NCI-H2107 (cell line): ENCODE measurements at places on chromosomes 6 and 20.

DNA sequence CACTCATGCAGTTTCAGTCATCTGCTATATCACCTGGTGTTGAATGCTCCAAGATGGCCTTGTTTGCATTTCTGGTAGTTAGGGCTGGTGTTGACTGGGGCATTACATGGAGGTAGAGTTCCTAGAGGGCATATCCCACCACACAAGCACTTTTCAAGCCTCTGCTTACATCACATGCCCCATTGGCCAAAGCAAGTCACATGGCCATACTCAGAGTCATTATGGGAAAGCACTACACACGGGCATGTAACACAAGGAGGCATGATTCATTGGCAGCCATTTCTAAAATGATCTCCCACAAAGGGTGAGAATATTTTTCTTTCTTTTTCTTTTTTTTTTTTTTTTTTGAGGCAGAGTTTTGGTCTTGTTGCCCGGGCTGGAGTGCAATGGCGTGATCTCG lies 73.2 kb downstream of the TRMT6 start:
- no peak for DNase-seq

DNA sequence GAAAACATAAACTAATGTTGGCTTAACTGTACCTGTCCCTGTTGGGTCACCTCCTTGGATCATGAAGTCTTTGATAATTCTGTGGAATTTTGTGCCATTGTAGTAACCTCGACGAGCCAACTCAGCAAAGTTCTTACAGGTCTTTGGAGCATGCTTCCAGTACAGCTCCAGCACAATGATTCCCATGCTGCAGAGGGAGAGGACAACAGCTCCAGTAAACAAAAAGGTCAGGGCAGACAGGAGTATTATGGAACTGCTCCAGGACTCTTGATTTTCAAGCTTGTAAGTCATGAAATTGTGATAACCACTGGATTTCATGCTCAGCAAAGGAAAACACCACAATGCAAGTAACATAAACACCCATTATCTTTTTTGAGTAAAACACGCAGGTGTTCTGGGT lies 2.9 kb downstream of the PPIL1 start:
- no peak for DNase-seq

DNA sequence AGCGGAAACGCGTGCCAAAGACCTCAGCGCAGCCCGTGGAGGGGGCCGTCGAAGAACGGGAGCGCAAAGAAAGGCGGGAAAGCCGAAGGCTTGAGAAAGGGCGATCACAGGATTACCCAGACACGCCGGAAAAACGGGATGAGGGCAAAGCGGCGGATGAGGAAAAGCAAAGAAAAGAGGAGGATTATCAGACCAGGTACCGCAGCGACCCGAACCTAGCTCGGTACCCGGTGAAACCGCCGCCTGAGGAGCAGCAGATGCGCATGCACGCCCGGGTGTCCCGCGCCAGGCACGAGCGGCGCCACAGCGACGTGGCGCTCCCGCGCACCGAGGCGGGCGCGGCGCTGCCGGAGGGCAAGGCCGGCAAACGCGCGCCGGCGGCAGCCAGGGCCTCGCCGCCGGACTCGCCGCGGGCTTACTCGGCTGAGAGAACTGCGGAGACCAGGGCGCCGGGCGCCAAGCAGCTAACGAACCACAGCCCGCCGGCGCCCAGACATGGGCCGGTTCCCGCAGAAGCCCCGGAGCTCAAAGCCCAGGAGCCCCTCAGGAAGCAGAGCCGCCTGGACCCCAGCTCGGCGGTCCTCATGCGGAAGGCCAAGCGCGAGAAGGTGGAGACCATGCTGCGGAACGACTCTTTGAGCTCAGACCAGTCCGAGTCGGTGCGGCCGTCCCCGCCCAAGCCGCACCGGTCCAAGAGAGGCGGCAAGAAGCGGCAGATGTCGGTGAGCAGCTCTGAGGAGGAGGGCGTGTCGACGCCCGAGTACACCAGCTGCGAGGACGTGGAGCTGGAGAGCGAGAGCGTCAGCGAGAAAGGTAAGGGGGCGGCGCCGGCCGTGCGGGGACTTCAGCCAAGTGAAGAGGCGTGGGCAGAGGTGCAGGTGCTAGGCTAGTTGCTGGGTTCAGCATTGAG lies 296.2 kb downstream of the RIMS1 start:
- DNase-seq, result no peak

DNA sequence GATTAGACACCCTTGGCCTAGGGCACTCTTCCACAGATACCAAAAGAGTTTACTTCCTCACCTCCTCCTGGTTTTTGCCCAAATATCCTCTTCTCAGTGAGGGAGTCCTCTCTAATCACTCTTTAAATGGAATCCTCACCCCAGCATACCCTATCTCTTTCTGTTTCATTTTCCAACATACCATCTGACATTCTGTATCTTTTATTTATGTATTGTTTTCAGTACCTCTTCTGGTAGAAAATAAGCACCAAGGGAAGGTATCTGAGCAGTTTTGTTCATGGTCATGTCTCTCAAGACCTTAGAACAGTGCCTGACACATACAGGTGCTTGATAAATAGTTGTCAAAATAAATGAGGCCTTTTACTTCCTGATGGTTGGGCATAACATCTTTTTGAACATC lies 55.1 kb downstream of the KIAA0408 start:
- no peak for DNase-seq

DNA sequence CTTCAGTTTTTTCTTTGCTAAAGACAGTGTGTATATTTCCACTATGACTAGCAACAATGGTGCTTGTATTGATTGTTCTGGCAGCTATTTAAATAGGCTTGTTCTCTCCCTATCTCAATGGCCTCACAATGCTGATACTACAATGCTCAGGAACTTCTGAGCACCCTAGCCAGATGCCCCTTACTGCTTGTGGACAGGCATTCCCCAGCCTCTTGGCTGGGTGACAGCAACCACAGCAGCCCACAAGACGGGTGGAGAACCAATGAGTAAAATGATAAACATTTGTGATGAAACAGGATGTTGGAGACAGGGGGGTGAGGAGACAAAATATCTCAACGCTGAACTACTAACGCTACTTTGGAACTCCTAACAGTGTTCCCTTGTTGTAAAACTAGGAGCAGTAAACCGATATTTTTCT lies 42.3 kb downstream of the HIVEP2 start:
- DNase-seq, result no peak

- no peak for DNase-seq
These were observed 34.7 kb upstream of the FAM8A1 start for GRCh38 chr6:17565399-17565798.

- no peak for DNase-seq
These were observed 76.2 kb upstream of the BCLAF1 start for GRCh38 chr6:136365776-136366354.

DNA sequence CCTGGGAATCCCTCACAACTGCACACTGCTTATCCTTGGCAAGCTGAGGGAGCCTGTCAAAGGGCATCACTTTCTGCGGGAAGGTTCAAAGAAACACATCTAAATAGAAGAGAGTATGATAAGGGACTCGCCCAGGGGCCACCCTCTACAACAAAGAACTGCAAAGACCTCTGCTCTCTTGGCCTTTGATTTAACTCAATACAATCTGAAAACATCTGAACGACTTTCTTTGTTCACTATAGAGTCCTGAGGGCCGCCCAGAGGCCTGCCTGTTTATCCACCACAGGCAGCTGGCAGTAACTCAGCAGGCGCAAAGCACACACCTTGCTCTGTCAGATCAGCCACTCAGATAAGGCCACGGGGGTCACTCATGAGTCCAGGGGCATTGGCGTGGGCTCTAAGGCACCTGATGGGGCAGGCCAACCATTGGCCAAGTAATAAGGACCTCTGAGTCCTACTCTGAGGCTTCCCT lies 139.3 kb downstream of the UNC5CL start:
- DNase-seq, result no peak

DNA sequence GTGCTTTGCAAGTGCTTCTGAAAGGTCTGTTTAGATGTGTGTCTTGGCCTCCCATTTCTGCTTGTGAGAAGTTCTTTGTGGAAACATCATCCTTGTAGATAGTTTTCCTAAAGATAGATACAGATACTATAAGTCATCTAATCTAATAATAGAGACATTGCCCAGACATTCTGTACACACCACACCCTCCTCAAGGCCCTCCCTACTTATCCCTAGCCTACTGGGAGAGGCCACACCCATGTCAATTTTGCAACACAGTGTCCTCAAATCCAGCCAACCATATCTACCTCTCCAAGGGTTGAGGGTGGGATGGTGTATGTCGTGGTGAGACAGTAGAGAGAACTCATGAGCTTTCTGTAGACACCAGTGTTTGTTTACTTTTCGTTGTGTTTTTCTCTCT lies 6.2 kb downstream of the KDM1B start:
- DNase-seq, result no peak

- no peak for DNase-seq
These were observed 18.1 kb upstream of the HBS1L start for GRCh38 chr6:135072753-135073152.

DNA sequence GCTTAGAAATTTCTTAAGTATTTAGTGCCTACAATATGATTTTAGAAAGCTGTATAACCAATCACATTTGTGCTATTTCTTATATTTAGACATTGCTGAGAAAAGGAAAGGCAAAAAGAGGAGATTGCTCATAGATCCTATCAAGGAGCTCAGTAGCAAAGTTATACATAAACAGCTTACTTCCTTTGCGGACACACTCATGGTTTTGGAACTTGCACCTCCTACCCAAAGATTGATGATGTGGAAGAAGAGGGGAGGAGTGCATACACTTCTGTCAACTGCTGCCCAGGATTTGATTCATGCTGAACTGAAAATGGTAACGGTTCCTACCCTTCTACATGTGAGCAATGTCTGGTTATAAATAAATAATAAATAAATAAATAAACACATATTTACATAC lies 16.7 kb downstream of the RAD21L1 start:
- no peak for DNase-seq

- DNase-seq, result no peak
These were observed 21.5 kb downstream of the ZKSCAN3 start for GRCh38 chr6:28371280-28371679.

GRCh38 chr6:87152526-87152955 lies 2.8 kb upstream of the ZNF292 start:
- DNase-seq, result no peak

GRCh38 chr20:46721476-46721875 lies 12.0 kb downstream of the SLC2A10 start:
- DNase-seq, result no peak

DNA sequence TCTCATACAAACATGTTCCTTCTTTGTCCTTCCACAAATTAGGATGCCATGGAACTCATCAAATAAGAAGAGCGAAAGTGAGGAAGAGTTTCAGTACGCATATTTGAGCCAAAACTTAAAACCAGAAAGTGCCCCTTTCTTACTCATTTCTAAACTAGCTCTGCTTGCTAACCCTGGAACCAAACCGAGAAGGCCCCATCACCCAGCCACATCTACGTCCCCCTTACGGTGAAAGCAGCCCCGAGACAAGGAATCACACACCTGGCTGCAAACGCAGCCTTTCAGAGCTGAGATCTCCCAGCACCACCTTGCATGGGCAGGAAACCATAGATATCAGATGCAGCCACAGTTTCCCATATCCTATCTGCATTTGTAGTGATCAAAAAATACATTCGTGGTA lies 28.5 kb downstream of the TRERF1 start:
- DNase-seq, result no peak

DNA sequence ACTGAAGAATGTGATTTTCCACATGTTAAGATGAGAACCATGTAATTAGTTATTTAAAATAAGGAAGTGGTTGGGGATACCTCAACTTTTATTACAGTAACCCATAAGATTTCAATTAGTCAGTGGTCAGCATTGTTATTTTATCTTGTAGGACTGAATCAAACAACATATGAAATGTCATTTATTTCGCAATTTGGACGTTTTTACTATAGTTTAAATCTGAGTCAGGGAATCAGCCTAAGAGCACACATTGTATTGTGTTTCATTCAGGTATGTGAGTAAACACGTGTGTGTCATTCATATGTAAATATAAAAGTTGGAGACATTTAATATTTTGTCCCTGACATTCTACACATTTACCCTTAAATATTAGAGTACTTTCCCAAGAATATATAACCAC lies 1418.7 kb downstream of the GRIK2 start:
- no peak for DNase-seq

- DNase-seq, result no peak
These were observed 127.9 kb downstream of the BCKDHB start for GRCh38 chr6:80234401-80234800.

- peak; percentile 16 for DNase-seq
These were observed at the start of gene ELOVL2 for GRCh38 chr6:11043961-11044711. ELOVL2 (minus strand) TSS chr6:11044305; CDS start chr6:11044230, 75 bp downstream.

DNA sequence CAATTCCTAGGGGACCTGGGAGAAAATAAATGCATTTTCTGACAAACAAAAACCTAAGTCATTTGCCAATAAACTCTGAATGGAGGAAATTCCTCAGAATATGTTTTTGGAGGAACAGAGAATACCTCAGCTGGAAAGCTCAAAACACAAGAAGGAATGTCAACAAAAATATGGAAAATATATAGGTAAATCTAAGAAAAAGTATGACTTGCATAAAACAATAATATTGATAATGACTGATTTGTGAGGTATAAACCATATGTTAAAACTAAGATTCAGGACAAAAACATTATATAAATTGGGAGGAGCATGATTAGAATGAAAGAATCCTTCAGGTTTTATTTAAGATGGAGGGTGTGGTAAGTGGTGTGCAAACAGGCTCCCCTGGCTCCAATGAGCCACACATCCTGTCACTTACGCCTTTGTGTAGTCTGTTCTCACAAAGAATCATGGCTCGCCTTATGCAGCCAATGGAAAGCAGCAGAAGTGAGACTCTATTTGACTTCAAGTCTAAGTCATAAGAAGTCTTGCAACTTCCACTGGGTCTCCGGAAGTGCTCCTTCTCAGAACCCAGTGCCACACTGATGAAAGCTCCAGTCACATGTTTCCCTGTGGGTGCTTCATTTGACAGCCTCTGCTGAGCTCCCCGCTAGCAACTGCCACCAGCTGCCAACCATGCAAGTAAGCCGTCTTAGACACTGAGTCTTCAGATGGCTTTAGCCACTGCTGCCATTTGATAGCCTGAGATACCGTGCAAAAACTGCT lies 8.1 kb downstream of the CFAP61 start:
- DNase-seq, result no peak

DNA sequence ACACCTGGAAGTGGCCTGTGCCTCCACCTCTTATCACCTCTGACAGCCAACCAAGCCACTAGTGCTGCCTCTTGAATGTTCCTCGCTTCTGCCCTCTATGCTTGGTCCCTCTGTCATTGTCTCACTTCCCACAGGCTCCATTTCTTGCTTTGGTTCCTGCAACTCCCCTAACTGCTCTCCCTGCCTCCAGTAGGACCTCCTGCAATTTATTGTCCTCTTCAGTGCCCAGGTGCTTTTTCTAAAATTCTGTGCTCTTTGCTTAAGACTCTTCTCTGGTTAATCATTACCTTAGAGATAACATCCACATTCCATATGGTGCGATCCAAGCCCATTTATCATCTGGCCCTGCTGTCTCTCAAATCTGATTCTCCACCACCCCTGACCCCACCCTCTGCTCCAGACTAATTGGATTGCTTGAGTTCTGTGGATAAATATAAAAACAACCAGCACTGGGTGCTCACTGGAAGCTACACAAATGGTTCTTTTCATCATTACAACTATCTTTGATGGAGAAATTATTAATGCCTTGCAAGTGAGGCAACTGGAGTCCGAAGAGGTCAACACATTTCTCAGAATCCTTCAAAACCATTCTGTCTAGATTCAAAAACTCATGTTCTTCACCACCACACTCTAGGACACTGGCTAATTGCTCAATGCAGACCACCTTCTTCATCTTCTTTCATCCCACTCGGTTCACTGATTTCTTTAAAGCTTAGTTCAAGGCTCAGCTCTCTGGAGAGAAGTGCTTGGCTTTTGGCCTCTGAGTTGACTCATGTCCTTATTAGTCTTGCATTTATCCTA lies 47.2 kb downstream of the FOXA2 start:
- DNase-seq, result no peak
